ENCODE measurements at places on chromosomes 4 and X.

DNA sequence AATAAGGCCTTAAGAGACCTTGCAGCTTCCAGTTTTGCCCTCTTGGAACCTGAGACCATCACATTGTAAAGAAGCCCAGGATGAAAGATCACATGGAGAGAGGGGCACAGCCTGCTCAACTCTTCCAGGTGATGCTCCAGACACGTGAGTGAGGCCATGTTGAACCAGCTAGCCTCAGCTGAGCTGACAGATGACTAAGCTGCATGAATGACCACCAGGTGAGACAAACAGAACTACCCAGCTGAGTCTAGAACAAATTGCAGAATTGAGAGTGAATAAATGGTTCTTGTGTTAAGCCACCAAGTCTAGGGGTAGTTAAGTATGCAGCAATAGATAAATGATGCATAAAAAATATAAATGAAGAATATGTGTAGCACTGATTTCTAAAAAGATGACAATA lies 16.8 kb upstream of the GPR82 start:
- DNase-seq = no peak

DNA sequence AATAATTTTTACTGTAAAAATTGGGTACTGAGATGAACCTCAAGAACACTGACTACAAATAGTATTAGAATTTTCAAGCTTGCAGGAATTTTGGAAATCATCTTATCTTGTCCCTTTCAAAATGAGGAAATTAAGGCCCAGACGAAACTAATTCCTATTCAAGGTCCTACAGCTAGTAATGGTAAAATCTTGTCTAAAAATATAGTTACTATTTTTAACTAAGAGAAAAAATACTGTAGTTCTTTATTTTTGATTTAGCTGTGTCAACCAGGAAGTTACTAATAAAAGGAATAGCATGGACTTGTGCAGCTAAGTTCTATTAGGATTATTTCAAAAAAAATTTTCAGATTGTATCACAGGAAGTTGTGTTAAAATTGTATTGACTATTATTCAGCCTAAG lies 12.7 kb downstream of the PRIMPOL start:
- no peak for DNase-seq

- DNase-seq = no peak
Observed at GRCh38 chr4:110296892-110297291, 98.5 kb upstream of the ELOVL6 start.

- no peak for DNase-seq
Observed at GRCh38 chr4:138256608-138257007, 14.5 kb upstream of the SLC7A11 start.

DNA sequence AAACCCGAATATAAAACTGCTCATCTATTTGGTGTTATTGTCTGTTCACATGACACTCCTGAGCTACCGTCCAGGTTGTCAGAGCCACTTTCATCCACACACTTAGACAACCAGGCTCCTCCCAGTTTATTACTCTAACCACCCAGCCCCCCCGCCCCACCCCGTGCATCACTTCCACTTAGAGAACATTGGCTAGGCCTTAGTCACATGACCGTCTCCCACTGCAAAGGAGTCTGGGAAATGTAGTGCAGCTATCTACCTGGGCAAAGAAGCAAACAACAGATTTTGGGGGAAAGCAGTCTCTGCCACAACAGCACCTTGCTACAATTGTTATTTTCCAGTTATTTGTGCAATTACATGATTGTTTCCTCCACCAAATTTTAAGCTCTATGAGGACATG lies 57.6 kb upstream of the RBPJ start:
- DNase-seq = no peak

DNA sequence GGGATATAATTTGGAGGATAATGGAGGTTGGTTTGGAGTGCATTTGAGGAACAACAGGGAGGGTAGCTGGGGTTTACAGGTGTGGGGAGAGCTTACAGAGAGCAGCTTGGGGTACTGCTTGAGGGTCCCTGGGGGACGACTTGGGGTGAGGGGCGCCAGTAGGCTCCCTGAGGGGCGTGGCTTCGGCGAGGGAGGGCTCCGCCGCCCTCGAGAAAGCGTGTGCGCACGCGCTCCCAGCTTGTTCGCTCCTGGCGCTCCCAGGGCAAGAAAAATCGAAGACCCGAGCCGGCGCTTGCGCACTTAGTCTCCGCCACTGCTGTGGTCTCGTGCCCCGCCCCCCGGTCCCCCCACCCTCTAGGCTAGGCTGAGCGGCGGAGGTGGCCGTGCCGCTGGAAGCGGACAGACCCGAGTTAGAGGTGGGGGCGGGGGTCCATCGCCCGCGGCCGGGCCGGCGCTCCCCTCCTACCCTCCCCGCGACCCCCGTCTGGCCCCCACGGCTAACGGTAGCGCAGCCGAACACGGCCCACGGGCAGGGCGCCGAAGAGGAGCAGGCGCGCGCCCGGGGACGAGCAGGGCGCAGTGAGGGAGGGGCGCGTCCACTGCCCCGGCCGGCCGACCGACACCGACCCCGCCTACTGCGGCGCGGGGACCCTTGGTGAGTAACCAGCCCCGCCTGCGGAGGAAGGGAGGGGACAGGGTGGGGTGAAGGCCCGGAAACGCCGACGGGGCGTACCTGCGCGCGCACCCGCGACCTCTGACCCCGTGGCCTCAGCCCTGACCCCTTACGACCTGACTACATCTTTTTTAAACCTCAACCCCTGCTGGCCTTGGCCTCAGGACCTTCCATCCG lies 5.4 kb upstream of the CCDC120 start:
- peak; percentile 51 for DNase-seq

DNA sequence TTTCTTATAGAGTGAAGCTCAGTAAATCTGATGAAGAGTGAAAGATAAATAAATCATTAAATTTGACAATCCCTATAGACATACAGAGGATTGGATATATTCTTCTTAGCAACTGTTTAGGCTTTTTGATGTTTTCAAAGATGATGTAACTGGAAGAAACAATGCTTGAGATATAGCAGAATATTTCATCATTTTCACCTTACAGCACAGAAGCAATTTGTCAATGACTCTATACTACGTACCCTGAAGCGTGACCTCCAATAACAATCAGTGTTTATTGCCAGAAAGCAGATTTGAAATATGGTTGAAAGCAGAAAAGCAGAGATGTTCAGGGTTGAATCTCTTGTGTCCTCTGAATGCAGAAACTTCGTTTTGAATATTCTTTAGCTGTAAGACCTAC lies 228.4 kb downstream of the DTHD1 start:
- no peak for DNase-seq

GRCh38 chrX:5775846-5776430 lies 452.7 kb downstream of the NLGN4X start:
- no peak for DNase-seq

DNA sequence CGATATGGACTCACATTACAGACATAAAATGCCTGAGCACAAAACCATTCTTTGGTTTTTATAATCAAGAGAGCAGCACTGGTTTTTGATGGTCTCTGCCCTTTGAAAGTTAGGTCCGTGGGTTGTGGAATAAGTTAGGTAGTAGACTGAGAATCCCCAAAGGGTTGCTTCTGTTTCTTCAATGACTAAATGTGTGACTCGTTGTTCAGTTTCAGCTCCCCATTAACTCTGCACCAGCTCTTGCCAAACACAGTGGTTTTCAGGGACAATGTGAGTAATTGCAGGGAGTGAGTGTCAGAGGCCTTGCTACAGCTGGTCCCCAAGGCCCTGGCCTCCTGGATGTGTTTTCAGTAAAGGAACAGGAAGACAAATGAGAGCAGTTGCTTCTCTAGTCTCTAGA lies 24.8 kb downstream of the SMIM20 start:
- DNase-seq = peak; percentile 49
